ENCODE measurements at places on chromosomes 1 and 21.

- DNase-seq: no peak
Measured at GRCh38 chr1:233998891-233999290, 94.4 kb downstream of the SLC35F3 start.

DNA sequence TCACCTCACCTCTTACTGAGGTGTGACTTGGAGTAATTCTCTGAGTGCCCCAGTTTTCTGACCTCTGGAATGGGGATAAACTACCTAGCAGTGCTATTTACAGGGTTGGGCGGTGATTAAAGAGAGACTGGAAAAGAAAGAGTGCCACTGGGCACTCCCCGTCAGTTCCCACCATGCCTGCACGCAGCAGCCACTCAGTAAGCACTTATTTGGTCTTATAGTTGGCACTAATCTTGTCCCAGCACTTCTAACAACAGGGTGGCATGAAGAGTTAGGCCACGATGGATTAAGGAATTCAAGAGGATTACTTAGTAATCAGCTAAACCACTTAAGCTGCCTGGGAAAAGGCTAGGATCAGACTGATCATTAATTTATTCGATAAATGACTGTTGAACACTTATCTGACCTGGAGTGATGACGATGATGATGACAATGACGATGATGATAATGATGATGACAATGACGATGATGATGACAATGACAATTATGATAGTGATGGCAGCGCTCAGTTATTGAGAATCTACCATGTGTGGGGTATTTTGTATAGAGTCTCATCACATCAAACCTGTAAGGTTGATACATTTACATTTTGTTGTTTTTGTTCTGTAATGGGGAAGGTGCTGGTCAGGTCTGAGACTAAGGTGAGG is 5.4 kb downstream of the CITED4 start:
- no peak for DNase-seq

GRCh38 chr1:182384387-182384960 is 7.1 kb downstream of the GLUL start:
- DNase-seq: no peak

- DNase-seq: no peak
Measured at GRCh38 chr1:215983680-215984079, 416.6 kb downstream of the KCTD3 start.

DNA sequence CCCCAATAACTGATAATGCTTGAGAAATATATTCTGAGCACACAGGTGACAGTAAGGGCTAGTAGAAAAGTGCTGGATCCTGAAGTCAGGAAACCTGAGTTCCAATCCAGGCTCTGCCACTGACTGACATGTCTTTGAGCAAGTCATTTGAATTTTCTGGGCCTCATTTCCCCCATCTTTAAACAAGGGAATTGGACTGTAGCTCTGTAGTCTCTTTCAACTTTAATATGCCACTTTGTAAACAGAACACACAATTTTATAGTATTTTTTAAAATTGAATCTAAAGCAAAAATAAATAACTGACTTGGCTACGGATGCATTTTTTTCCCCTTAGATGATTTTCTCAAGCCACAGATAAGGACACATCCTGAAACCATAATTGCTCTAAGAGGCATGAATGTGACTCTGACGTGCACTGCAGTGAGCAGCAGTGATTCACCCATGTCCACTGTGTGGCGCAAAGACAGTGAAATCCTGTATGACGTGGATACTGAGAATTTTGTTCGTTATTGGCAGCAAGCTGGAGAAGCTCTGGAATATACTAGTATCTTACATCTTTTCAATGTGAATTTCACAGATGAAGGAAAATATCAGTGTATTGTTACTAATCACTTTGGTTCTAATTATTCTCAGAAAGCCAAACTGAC is 37.0 kb downstream of the LRIG2 start:
- DNase-seq: no peak

DNA sequence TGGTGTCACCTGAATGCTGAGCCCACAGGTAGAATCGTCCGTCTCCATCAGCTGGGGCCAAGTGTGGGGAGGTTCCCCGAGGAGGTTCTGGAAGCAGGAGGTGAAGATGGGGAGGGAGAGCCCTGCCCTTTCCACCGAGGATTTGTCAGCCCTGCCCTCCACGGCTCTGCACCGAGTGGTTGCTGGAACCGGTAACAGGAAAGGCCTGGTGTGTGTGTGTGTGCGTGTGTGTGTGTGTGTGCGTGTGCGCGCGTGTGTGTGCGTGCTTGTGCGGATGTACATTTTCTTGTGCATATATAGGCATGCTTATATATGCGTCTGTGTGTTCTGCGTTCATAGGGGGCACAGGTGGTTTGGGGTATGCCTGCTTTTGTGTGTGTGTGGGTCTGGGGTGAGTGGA is 3.5 kb downstream of the NBL1 start:
- no peak for DNase-seq

GRCh38 chr1:154446789-154447188 is 41.6 kb downstream of the IL6R start:
- DNase-seq: no peak

DNA sequence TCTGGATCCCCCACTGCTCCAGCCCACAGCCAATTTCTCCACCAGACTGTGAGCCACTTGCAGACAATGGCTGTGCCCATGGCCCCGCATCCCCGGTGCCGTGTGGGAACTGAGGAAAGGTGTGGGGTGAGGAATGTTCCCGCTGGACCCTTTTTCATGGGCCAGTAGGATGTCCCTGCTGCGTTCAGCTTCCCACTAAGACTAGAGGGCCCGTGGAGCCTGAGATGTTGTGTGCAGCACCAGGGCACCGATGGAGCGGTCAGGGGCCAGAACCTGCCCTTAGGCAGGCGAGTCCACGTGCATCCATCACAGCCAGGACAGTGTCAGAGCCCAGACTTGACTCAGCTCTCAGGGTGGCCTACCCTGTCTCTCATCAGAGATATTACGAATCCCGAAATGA is 105.7 kb upstream of the COL6A1 start:
- no peak for DNase-seq

GRCh38 chr1:229621663-229622062 is 4.3 kb downstream of the TAF5L start:
- no peak for DNase-seq

- DNase-seq: no peak
Measured at GRCh38 chr1:213641312-213641711, 346.5 kb upstream of the PROX1 start.

Data from NCI-H2081 treated with DMSO at 0.1 percent for 48 hours (cell line).